ENCODE measurements at places on chromosomes 1 and 21.

GRCh38 chr1:162107911-162108310, 38.4 kb downstream of the NOS1AP start:
- no peak for DNase-seq

- no peak for DNase-seq
Measured at GRCh38 chr1:208079161-208079560, 165.0 kb downstream of the PLXNA2 start.

GRCh38 chr1:64823691-64824476, 79.0 kb downstream of the RAVER2 start:
- DNase-seq: peak; percentile 57

- no peak for DNase-seq
Measured at GRCh38 chr21:31335957-31336738, 7.9 kb downstream of the TIAM1 start.

DNA sequence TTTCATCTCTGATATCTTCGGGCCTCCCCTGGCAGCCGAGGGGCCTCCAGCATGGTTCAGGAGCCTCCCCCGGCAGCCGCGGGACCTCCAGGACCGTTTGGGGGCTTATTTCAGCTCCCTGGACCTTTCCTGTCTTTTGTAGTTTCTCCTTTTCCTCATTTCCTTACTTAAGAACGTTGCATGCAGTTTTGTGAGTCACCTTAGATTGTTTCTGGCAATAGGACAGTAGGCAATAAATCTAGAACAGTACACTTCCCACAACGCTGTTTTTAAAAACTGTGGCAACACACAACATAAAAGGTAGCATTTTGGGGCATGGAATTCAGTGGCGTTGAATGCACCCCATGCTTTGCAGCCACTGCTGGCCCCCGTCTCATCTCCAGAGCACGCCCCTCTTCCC, 24.4 kb downstream of the FAAP20 start:
- no peak for DNase-seq

GRCh38 chr1:67683766-67684525, 1.1 kb upstream of the GADD45A start:
- DNase-seq: no peak

DNA sequence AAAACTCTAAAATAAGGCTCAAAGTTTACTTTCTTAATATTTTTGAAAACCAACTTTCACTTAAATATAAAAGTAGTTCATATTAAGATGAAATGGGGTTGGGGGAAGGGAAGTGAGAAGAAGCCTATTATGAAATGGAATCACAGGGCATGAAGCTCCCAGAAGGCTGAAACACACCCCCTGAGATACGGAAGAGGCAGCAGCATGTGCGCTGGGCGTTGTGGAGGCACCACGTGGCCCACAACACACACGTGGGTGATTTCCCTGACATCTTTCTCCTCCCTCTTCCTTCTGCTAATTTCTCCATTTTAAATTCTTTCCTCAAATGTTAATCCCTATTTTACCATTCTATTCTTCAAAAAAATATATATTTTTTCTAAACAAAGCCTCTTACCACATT, 35.6 kb upstream of the SEC16B start:
- no peak for DNase-seq

DNA sequence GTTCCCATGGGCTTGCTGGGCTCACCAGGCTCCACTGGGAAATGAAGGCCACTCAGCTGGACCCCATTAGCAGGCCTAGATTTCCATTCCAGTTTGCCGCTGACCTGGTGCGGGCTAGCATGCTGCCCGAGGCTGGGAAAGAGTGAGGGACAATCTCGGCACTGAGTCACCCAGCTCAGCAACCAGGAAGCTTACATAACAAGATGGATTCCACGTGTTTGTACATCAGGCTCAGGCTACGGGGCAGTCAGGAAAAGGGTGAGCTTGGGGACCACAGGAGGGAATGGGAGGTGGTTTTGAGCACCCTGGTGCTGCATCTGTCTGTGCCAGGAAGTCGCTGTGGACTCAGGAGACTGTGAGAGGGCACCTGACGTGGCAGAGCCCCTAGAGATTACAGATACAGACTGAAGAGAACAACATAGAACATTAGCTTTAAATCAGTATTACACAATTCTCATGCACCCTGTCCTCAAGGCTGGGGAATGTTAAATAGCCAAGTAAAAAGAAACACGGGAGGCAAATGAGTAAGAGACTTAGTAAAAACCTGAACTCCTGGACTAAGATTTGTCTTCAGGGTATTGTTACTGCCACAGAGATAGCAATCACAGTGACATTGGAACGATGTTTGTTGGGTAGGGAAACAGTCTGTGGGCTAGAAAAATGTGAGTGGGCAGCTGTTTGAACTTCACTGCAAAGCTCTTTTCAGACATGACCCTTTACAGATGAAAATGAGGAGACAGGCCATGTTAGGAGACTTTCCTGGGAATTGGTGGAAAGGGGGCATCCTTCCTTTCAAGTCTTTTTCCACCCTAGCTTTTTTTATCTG, 51.1 kb downstream of the GLUL start:
- DNase-seq: no peak

DNA sequence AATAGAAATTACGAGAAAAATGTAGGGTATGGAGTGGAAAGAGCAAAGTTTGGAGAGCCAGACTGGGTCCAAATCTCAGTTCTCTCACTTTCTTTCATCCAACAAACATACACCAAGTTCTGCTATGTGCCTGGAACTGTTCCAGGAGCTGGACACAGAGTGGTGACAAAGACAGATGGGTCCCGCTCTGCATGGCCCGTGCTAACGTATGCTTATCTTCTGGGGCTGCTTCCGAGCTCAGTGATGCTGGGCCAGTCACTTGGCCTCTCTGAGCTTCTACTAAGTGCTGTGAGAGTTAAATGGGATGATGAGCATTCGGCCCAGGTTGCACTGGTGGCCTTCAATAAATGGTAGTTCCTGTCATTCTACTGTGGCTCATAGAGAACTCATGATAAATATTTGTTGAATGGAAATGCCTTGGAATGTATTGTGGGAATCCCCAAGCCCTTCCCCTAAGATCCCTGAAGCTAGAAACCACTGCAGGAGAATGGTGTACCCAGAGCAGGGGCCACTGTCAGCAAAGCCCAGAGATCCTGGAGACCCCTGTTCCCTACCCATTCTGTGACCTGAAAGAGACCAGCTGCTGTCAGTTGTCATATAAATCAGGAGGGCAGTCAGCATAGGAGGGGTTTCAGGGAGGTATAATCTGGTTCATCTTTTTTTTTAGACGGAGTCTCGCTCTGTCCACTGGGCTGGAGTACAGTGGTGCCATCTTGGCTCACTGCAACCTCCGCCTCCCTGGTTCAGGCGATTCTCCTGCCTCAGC, 3.8 kb downstream of the LEMD1 start:
- DNase-seq: peak; percentile 13

GRCh38 chr1:83931658-83932253, 67.2 kb downstream of the TTLL7 start:
- peak; percentile 12 for DNase-seq

DNA sequence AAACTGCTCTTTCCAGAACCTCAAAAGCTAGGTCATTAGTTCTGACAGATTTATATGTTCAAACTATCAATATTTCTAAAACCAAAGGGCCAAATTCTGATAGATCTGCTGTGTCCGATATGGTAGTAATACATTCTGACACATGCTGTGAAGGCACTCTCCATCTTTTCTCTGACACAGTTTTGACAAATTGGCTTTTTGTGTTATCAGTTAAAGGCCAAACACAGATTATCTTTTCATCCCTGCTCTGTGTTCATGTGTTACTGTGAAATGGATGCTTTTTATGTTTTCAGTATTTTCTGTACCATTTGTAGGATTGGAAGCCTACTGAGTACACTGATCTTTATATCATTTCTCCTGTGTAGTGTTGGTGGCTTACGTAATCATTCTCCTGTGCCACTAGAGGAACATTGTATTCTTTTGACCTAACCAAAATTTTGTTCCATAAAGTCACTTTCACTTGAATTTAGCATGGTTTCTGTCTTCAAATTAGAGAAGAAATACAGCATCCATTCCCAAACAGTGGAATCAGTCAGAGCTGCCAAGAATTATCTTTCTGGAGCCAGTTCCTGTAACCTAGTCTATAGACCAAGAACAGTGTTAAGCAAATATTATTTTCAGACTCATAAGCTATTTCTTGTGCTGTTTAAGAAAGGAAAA, 137.2 kb downstream of the ADGRL2 start:
- no peak for DNase-seq

DNA sequence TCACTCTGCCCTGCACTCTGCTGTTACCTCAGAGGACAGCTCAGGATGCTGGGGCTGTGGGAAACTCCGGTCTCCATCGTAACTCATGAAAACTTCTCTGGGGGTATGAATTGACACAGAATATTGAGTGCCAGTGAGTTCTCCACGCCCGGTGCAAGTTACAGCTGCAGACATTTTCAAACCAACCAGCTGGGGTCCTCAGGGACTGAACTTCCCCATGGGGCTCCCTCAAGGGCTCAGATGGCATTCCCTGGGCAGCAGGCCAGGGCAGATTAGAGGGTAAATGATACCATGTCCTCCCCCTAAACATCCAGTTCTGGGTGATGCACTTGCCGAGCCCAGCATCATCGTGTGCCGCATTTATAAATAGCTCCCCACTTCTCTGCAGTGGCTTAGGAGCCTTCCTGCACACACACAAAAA, 27.8 kb upstream of the CCSAP start:
- no peak for DNase-seq

DNA sequence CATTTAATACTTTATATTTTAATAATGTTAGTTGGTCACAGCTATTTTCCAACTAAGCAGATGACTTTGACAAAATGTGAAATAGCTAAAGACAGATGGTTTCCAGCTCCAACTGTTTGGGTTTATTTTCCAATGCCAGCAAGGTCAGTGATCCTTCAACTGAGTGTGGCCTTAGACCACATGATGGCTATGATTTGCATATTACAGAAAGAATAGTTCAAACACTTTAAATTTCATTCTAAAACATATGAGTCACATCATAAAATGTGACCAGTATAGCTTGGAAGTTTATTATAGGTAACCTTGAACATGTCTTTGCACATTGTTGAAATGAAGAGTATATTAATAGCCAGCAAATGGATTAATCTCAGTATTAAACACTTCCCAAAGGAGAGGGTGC, 454.0 kb upstream of the C1orf87 start:
- DNase-seq: no peak

- no peak for DNase-seq
Measured at GRCh38 chr1:98172578-98172977, 251.7 kb upstream of the DPYD start.

DNA sequence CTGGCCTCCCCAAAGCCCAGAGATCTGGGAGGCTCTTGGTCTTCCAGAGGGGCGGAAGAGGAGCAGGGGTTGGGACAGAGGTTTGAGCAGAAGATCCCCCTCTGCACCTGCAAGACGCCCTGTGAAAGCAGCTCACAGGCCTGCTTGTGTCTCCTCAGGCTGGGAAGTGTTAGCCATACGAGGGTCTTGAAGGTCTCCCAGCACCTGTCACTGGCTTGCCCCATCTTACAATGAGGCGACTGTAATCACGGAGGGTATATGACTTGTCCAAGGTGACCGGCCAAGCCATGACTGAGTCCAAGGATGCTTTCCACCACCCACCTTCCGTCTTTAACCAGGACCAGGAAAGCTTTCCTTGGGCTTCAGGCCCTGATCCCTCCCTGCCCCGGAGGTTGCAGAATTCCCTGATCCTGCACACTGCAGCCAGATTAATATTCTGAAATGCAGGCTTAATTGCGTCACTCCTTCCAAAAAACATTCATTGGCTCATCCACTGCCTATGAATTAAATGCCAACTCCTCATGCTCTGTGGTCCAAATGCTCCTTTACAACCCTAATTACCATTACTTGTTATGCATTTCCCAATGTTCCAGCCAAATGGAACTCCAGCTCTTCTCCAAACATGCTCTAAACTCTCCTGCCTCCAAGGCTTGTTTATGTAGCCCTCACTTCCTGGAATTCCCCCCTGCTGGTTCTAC, 64.0 kb downstream of the DDX20 start:
- DNase-seq: no peak

DNA sequence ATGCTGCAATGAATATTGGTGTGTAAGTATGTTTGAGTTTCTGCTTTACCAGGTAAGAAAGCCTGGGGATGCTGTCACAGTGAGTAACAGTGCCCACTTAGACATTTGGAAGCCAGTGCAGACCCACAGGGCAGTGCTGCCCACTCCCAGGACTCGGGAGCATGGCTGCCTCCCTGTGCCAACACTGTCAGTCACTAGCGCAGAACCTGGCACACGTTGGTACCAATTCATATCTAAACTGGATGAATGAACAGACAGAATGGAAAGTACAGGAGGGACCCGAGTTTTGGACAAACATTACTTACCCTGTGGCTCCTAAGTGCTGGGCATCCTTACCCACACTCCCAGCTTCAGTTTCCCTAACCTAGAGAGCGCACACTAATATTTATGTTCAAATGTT, 1.6 kb upstream of the EVA1C start:
- no peak for DNase-seq

GRCh38 chr1:110212169-110213142, 2.3 kb downstream of the KCNC4 start:
- no peak for DNase-seq

- DNase-seq: peak; percentile 78
Measured at GRCh38 chr1:10962483-10962882, 50.0 kb upstream of the TARDBP start.

GRCh38 chr21:42299324-42300044, 15.7 kb downstream of the TFF3 start:
- no peak for DNase-seq

DNA sequence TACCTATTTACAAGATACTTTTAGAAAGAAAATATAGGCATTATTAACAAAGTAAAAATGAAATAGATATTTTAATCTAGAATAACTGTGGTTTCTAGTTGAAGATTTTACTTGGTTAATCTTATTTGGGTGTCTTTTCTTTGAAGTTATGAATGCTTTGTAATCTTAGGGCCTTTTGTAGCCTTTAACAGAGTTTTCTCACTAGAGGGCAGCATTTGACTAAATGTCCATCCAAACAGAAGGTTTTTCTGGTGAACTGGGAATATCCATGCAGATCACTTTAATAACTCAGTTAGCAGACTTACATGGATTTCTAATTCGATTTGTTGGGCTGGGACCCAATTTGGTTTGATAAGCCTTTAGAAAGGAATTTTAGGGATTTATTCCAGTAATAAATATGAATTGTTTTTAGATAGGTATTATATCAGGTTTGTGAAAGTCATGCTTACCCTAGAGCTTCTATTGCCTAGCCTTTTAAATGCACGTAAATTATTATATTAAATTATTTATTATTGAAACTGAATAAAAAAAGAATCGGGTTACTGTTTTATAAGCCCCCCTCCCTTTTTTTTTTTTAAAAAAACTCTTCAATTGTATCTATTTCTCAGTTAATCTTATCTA, 119.7 kb downstream of the ZNF326 start:
- no peak for DNase-seq

GRCh38 chr1:63592536-63593302, 492 bp upstream of the PGM1 start:
- no peak for DNase-seq

Measured in WERI-Rb-1 (cell line).